Effector memory CD8-positive, alpha-beta T cell (primary cell): ENCODE measurements at places on chromosomes 6 and 20.
A peak's percentile ranks its signal among the peaks of the same experiment; 100 is the strongest.

DNA sequence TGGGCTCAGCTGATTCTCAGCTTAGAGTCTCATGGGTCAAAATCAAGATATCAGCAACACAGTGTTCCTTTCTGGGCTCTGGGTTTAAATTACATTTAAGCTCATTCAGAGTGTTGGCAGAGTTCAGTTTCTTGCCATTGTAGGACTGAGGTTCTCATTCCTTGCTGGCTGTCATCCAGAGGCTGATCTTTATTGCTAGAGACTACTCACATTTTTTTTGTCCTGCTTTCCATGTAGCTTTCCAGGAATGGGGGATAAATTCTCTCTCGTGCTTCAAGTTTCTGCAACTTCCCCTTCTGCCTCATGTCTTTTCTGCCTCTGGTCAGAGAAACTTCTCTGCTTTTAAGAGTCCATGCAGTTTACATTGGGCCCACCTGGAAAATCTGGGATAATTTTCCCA, 86.9 kb downstream of the RFX6 start:
- H3K4me3 ChIP-seq: no peak overlapping the region
- no peak overlapping the region for H3K27ac ChIP-seq
- no peaks in the 10 kb centered on the region for H3K36me3 ChIP-seq
- H3K4me1 ChIP-seq: no peaks in the 10 kb centered on the region
- DNase-seq: no peak
- H3K27me3 ChIP-seq: no peaks in the 10 kb centered on the region

DNA sequence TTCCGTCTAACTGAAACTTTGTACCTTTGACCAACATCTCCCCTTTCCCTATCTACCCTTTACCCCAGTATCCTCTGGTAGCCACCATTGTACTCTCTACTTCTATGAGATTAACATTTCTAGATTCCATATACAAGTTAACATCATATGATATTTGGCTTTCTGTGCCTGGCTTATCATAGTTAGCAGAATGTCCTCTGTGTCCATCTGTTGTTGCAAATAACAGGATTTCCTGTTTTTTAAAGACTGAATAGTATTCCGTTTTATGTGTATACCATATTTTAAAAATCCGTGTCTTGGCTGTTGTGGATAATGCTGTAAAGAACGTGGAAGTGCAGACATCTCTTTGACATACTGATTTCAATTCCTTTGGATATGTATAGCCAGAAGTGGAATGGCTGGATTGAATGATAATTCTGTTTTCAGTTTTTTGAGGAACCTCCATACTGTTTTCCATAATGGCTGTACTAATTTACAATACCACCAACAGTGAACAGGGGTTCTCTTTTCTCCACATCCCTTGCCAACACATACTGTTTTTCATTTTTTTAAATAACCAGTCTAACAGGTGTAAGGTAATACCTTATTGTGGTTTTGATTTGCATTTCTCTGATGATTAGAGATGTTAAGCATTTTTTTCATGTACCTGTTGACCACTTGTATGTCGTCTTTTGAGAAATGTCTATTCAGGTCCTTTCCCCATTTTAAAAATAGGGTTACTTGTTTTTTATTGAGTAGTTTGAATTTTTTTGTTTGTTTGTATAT, 53.8 kb downstream of the CDC5L start:
- no peak overlapping the region for H3K27ac ChIP-seq
- H3K27me3 ChIP-seq: no peaks in the 10 kb centered on the region
- H3K36me3 ChIP-seq: peaks cover 22% of the 10 kb centered on the region
- H3K4me1 ChIP-seq: peaks cover 7% of the 10 kb centered on the region
- no peak for DNase-seq

DNA sequence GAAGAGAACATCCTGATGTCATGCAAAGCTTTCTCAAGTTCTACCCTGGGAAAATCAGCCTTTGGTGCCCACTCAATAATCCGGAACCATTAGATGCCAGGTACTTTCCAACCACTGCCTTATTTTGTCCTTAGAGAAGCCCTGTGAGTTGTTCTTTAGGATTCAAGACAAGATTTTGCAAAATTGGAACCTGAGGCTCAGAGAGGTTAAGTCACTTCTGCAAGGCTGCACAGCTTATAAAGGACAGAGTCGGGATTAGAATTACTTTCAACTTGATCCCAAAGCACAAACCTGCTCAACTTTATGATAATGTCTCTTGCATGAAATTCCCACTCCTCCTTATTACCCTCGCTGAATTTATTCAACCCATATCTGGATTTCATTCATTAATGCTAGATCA, 287.2 kb downstream of the PTPRT start:
- no peaks in the 10 kb centered on the region for H3K4me1 ChIP-seq
- H3K36me3 ChIP-seq: no peaks in the 10 kb centered on the region
- no peaks in the 10 kb centered on the region for H3K27me3 ChIP-seq

DNA sequence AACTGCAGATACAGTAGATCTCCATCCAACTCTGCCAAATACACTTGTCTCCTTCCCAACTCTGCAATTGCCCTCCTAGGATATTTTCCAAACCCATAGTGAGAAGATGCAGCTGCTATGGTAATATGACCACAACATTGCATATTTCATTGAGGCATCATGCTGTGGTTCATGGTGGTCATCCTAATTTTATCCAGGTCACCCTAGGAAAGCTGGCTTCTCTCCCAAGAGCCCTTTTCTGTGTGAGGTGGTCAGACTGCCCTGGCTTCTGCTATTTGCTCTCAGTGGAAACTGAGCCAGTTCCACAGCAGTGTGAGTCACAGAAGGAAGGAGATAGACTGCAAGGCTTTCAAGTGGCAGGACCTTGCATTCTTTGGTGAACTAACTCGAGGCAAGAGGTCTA, 5.5 kb downstream of the OGFRL1 start:
- H3K27ac ChIP-seq: no peak overlapping the region
- H3K4me3 ChIP-seq: no peak overlapping the region
- H3K27me3 ChIP-seq: no peaks in the 10 kb centered on the region

DNA sequence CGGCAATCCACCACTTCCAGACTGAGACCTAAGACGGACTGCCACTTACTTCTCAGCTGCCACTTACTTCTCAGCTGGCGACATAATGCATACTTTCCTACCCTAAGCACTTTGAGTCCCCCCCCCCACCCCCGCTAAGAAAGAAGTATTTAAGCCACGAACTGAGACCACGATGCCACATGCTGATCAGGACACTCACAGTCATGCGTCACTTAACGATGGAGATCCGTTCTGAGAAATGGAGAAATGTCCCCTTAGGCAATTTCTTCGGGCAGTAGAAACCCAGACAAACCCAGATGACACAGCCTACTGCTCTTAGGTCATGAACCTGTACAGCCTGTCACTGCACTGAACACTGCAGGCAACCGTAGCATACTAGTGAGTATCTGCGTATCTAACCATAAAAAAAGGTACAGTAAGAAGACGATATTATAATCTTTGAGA, 690 bp downstream of the IFNGR1 start:
- peaks cover 62% of the 10 kb centered on the region for H3K4me1 ChIP-seq
- H3K4me3 ChIP-seq: peak overlapping the region; percentile 96
- no peaks in the 10 kb centered on the region for H3K27me3 ChIP-seq
- DNase-seq: peak; percentile 57
